ENCODE measurements at places on chromosomes 7 and 10.

DNA sequence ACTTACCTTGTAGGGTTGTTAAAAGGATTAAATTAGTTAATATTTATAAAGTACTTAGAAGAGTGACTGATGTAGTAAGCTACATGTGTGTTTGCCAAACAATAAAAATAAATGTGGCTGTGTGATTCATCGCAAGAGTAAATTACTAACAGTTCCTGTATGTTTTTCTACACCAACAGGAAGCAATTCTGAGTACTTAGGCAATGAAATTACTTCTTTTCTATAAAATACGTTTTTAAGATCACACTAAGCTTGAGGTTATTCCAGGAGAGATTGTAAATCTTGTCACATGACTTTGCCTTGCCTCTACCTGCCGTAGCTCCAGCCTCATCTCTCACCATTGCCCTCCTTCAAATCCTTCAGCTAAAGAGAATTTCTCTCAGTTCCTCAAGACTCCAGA, 18.1 kb upstream of the GSTK1 start:
- no peak for DNase-seq

DNA sequence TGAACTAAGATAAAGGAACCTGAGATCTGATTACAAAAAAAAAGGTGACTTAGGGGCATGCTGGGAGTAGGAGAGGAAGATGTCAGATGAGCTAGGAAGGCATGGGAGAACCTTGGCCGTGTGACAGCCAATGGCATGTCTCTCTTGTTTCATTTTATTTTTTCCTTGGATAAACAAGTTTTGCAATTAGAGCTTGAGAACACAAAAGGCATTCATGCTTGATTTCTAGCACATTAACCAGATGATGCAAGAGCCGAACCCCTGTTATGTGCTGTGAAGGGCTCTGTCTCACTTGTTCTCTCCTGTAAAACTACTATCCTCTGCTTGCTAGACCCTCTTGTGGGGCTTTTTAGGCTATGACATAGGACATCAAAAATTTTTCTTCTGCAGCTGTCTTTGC, 134.3 kb upstream of the ASAH2 start:
- peak; percentile 22 for DNase-seq

- DNase-seq, result no peak
These were observed 942.9 kb downstream of the NRG3 start for GRCh38 chr10:82817676-82818422.

DNA sequence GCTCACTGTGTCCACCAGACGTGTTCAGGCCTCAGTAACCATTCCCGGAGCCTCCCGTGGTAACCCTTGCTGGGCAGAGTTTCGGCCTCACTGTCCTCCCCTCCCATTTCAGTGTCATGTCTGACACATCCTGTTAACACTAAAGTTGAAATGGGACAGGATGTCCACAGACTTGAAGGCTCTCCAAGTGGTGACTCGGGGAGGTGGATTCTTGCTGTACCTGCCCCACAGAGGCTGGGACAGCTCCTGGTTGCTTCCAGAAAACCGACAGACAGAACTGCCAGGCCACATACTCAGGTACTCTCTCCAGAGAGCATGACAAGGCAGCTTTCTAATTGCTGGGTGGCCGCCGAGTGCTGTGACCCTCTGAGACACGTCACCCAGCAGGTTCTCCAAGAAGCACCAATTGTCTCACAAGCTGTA, 17.9 kb upstream of the CYTH3 start:
- DNase-seq, result no peak

GRCh38 chr7:106693677-106694353, 32.9 kb upstream of the CCDC71L start:
- DNase-seq, result no peak

GRCh38 chr7:27723085-27723484, 16.9 kb upstream of the TAX1BP1 start:
- DNase-seq, result no peak

GRCh38 chr10:88661577-88661976, 2.7 kb upstream of the LIPF start:
- no peak for DNase-seq

GRCh38 chr10:14407567-14407966, 76.8 kb upstream of the FRMD4A start:
- DNase-seq, result no peak

- DNase-seq, result no peak
These were observed 128.3 kb downstream of the ADARB2 start for GRCh38 chr10:1608851-1609647.

DNA sequence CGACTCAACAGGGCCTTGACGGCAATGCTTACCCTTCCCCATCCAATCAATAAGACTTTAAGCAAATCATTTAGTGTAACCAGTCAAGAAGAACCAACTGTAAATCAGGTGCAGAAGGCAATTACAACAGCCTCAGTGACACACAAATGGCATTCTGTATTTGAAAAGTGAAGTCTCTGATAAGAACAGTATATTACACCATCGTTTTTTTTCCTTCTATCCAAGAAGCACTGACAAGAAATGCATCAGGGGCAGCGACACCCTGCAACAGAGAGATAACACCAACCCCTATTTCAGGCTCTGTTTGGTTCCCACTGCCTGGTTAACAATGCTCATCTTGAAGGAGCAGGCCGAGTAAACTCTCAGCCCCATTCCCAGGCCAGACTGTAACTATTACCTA, 204.0 kb upstream of the AOAH start:
- DNase-seq, result no peak

DNA sequence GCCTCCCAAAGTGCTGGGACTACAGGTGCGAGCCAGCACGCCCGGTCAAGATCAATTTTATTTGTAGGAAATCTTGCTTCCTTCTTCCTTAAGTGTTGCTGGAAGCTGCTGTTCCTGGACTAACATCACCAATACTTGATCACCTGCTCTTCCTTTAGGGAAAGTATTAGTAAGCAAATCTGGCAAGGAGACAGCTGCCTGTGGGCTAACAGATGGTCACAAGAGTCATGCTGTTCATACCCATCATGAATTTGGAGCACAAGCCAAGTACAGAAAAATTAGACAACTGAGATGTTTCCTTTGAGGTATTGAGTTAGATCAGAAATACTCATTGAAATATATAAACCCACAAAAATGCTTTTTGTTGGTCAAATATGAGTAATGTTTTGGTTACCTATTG, 27.9 kb downstream of the BAIAP2L1 start:
- no peak for DNase-seq

GRCh38 chr10:30063099-30063498, 3.7 kb upstream of the JCAD start:
- no peak for DNase-seq

DNA sequence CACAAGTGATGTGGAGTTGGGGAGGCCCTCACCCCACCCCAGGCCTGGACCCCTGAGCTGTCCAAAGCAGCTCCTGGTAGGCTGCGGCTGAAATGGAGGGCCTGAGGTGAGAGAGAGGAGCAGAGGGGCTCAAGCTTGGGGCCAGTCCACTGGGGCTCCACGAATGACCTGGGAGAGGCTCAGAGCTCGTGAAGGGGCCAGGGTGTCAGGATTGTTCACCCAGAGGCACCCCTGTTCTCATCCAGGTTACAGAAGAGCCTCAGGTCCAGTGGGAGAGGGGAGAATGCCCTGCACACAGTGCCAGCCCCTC, 102.2 kb upstream of the RET start:
- DNase-seq, result no peak

GRCh38 chr7:135260930-135261721, 27.5 kb downstream of the STRA8 start:
- DNase-seq, result no peak

All from uterus (tissue), 4 donors.